Esophagus squamous epithelium (tissue), 5 donors: ENCODE measurements at places on chromosomes 7 and 10.

DNA sequence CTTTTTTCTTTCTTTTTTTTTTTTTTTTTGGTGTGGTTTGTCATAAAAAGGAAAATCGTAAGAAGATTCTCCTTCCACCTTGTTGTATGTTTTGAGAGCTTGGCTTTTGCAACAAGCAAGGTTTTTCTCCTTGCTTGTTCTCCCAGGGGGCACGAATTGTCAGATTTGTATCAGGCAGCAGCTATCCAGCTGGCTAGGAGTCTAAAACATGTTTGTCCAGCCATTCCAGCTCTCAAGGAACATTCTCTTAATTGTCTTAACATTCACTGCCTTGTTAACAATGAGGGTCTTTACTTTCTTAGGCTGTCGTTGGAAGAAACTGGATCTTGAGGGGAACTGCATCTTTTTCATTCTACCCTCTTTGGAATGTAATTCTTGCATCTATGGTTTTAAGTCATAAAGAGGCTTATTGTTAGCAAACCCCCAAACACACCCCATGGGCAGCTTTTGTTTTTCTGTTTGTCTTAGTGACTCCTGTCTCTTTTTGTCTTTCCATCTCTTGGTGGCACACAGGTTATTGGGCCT, 14.6 kb downstream of the SHTN1 start:
- DNase-seq, result no peak

DNA sequence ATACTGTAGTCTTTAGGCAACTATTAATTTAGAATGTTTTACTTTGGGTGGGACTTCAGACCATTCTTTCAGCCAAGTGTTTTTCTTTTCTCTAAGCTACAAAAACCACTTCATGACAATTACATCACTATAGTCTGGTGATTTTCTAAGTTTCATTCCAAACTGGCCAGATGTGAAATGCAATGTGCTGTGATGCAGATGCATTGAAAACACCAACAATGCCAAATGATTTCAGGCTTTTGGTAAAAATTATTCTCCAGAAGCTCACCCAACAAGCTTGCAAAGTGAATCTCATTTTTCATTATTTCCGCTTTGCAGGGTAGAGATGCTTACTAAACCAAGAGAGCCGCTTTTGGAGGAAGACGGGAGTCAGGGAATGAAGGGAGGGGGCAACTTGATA, 118.4 kb upstream of the ANK3 start:
- DNase-seq, result no peak

- DNase-seq, result no peak
Observed at GRCh38 chr7:44636041-44636584, 29.7 kb downstream of the OGDH start.

DNA sequence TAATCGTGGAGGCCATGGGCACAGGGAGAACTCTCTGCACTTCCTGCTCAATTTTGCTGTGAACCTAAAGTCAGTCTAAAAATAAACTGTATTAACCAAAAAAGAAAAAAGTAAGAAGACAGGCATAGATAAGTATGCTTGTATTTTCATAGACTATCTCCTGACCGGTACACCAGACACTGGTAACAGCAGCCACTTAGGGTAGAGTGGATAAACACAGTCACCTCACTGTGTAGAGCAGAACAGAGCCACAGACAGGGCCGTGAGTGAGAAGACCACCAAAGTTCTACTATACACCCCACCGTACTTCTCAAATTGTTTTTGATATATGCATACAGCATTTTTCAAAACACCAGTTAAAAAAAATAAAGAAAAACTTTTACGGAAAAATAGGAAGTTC, 25.0 kb downstream of the NUDCD3 start:
- no peak for DNase-seq

DNA sequence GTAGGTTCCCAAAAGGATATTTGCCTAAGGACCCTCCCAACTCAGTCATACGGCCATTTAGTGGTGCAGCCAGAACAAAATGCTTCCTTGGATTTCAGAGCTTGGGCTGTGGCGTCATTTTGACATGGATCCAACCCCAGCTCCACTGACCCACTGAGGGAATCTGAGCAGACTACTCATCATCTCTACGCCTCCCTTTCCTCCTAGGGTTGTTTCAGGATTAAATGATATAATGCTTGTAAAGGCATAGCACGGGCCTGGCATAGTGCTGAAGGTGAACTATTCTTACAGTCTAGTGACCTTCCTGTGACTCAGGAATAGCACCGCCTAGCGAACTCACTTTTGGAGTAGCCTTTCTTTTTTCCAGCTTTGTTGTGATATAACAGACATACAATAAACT, 70.3 kb upstream of the LOXL4 start:
- DNase-seq, result no peak

DNA sequence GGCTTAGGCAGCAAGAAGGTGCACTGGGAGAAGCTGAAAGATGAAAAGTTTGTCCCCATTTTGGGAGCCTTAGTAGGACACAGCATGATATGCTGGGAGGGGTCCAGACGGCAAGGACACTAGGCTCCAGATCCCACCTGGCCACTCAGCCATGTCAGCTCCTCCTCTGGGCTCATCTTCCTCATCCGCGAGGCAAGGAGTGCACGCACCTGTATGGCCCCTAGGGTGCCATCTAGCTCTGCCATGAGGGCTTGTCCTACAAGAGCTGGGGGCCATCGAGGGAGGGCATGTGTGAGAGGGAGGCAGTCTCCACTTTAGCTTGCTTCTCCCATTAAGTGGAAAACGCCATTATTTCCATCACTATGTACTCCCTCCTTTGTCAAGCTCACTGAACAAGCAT, 136.2 kb upstream of the ADAM12 start:
- no peak for DNase-seq

DNA sequence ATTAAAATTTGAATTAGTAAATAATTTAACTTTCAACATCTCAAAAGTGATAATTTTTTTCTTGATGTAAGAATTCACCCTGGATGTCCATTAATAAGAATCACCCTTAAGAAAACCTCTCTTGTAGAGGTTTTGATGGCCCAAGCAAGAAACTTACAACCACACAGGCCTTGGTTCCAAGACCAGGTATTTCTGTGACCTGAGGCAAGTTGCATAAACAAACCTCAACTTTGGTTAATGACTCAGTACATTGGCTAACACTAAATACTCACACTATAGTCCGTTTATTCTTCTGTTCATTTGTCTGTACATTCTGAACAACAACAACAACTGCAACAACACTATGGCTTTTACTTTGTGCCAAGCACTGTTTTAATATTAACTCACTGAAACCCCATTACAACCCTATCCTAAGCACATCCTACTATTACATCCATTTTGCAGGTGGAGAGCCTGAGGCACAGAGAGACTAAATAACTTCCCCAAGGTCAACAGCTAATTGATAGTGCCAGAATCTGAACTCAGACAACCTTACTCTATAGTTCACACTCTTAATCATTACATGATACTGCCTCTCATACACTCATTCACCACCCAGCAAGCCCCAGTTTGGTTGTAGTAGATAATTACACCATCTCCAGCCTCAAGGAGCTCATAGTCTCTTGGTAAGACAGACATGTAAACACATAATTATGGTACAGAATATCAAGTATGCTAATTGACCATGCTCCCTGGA, 6.6 kb downstream of the ANK3 start:
- no peak for DNase-seq

DNA sequence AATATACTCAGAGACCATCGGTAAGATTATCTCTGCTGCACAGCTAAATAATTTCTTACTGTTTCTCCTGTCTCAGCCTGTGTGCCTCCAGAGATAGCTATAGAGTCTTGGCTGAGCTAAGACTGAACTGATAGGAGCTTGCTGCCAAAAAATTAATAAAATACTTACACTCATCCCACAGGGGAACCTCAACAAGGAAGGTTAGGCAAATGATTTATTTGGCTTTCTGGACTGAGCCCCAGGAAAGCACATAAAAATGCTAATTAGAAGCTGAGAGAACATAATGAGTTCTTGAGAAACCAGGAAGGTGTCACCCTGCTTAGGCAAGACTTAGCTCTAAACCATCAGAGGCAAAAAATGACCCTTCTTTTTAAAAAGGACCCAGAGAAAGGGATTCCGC, 534.5 kb downstream of the TNS3 start:
- DNase-seq, result no peak

DNA sequence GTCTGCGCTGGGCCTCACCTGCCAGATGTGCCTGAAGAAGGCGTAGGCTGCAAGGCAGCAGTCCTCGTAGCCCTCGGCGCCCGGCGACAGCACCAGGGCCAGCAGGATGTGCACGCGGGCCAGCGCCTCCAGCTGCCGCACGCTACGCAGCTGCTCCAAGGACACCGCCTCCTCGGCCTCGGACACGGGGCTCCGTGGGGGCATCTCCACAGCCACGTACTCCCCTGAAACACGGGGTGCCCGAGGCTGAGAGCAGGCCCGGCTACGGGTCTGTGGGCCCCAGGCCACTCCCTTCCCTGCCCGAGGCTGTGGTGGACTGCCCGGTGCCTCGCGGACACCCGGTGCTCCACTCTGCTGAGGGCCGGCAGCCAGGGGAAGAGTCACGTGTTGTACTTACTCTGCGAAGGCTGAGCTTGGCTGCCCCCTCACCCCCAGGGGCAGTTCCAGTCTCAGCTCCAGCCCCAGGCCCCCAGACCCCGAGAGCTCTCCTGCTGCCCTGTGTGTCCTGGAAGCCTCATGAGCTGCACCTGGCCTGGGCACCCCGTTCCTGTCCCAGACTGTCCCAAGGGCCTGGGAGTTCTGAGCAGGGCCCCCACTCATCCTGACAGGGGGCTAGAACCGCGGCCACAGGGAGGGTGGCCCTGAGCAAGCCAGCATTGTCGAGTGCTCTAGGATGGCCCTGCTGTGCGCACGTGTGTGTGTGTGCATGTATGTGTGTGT, 62.8 kb downstream of the CFAP46 start:
- no peak for DNase-seq
